ENCODE measurements at places on chromosomes 11 and 22. TPM values are rescaled to one million over a fixed set of nuclear protein-coding genes. Genes with fewer than 3 reads are reported as not detected.

DNA sequence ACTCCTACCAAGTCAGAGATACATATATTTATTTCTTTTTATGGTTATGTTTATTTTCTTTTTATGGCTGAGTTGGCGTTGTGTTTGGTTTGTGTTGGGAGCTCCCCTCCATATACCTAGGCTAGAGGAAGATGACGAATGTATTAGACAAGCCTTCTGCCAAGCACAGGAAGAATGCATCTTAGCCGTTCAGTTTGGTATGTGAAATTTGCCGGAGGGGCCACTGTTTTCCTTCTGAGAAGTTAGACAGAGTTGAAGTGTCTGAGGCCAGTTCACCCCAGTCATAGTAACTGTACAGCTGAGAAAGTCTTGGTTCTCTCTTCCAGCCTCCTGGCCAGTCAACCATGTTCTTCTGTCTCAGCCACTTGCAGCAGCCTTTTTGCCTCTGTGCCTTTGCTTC lies 29.8 kb downstream of the TEAD1 start:
- DNase-seq, result no peak

DNA sequence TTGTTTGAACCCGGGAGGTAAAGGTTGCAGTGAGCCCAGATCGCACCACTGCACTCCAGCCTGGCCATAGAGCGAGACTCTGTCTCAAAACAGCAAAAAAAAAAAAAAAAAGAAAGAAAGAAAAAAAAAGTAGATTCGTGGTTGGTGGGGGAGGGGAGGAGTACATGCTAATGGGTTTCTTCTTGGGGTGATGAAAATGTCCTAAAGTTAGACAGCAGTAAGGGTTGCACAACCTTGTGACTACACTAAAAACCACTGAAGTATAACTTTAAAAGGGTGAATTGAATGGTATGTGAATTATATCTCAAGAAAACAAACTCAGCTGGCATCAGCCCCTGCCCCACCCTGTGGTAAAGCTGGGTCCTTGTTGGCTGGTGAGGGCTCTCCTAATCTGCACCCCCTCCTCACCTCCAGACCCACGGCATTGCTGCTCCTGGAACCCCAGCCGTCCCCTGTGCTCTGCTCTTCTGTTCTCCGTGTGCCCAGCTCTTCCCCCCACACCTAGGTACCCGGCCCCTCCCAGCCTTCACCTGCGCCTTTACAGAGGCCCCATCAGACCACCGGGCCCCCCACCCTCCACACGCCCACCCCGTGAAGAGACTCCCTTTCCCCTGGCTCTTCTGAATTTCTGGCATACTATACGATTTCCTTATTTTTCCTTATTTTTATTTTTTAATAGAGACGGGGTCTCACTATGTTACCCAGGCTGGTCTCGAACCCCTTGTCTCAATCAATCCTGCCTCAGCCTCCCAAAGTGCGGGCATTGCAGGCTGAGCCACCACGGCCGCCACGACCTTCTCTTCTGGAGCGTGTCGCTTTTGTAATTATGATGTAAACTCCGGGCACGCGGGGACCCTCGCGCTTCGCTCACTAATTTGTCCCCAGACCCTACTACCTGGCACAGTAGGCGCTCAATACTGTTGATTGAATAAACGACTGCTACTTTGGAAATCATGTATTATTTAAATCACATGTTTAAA lies 924 bp upstream of the FADD start:
- DNase-seq, result peak; percentile 39

DNA sequence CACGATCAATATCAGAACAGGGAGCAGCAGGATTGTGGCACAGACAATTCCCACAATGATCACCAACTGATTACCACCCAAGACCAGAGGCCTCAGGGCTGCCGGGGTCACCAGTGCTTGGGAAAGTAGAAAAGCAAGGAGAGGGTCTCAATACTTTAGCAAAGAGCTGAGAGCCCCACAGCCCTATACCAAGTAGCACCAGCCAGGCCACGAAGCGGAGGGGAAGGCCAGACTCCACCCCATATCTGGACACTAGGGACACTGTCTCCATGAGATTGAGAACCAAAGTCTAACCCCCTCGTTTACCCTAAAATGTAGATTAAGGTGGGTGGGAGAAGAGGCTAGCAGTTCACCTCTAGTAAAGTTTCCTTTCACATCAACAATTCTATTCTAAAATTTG lies 24.1 kb upstream of the SCN2B start:
- DNase-seq, result no peak

- DNase-seq, result no peak
These were observed at the start of gene MPZL2 for GRCh38 chr11:118263695-118264568. TSS of gene MPZL2 (minus strand) at chr11:118264297. CDS start at chr11:118264153, 144 bp downstream.

DNA sequence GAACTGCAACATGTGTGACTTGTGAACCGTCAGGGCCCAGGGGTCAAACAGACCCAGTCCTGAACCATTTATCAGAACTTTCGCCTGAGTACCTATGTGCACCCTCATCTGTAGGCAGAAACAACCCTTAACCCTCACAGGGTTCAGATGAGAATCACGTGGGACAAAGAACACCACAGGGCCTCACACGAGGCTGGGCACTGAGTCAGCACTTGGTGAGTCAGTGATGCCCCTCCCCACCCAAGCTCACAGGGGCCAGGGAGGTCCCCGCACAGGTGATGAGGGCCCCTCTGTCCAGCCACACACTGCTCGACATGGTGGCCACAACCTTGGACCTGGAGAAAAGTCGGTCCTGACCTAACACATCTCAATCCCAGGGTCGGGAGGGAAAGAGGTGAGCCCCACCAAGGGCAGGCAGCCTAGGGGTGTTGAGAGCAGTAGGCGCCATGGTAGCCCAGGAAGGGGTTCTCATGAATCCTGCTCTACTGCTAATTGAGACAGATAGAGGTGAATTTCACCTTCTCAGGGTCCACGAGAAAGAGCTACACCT lies 176.4 kb downstream of the SHANK2 start:
- no peak for DNase-seq

DNA sequence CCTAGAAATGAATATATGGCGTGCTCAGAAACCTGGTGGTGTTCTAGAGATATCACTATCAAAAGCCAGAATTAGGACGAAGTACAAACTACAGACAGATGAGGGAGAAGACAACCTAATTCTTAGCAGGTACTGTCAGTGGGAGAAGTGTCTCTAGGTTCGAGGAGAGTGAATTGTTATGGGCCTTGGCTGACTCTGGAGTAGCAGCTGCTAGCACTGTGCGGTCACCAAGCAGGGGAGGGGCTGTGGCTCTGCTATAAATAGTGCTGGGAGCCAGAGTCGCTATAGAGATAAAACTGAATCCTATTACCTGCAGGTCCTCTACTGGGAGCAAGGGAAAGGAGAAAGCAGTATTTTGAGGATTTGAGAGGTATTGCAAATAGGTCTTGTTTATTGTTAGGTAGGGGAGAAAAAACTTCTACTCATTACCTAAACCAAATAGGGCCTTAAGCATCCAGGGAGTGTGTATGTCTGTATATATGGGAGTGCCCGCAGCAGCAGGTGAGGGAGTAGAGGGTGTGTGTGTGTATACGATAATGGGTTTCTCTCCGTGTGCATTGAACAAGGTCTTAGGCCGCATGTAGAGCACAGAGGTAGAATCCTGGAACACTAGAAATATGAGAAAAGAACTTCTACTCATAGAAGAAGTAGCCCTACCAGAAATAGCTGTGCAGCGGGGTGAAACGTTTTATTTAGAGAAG lies 2.2 kb downstream of the MADD start:
- DNase-seq, result no peak

DNA sequence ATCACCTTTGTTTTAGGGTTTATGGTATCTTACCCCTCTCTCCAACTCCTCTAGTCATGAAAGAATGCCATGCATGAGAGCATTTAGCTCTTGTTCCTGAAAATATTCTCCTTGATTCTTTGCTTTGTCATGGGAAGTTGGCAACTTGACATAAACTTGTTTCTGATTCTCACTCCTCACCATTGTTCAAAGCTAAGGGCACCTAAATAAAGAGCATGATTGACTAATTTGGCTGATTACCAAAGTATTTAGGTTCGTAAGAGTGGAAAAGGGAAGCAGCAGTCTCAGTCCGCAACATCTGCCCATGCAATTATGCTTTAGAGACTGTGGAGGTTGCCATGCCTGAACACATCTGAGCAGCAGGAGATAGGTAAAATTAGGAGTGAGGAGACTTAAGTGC lies 26.4 kb downstream of the OR52K1 start:
- no peak for DNase-seq

- no peak for DNase-seq
These were observed 16.3 kb downstream of the SMCO4 start for GRCh38 chr11:93526641-93527583.

Gene FEN1
- total RNA-seq, result 8.6 TPM

Gene OR8D1
- not detected for total RNA-seq

Gene C11orf21
- total RNA-seq, result 0.62 TPM

Gene PDGFB
- total RNA-seq, result 4.4 TPM

Gene GRK3
- total RNA-seq, result 8.5 TPM
